ENCODE measurements at places on chromosomes 1 and 21.

DNA sequence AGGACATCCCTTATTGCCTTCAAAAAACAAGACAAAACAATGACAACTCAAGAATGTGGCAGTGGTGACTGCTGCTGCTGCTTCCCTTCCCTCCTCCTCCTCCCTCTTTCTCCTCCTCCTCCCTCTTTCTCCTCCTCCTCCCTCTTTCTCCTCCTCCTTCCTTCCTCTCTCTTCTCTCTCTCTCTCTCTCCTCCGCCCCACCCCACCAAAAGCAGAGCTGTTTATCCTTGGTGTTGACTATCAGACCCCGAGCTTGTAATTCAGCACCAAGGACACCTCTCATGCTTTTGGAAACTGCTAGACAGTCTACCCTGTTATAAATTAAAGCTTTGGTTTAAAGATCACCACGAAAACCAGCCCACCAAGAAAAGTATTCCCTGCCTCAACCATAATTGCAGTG, 72.4 kb upstream of the IFNAR2 start:
- no peak for DNase-seq

- DNase-seq, result no peak
Measured at GRCh38 chr1:7678491-7679158, 92.5 kb upstream of the VAMP3 start.

GRCh38 chr1:111213412-111213811, 13.0 kb upstream of the DENND2D start:
- no peak for DNase-seq

DNA sequence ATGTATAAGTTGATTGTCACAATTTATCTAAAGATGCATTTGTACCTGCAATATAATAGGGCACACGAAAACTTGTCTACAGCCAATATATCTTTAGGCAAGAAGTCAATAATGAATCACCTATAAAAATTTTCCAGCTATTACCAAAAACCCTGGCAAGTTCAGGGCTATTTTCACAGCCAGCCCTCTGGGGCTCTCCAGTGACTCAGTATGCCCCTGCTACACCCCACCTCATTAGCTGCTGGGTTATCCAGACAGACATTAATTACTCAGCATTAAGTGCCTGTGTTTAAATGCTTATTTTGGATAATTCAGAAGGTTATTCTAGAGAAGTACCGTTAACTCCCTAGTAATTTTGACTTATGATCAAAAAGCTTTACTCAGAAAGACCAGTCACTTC, 220.2 kb downstream of the TBX15 start:
- DNase-seq, result no peak

DNA sequence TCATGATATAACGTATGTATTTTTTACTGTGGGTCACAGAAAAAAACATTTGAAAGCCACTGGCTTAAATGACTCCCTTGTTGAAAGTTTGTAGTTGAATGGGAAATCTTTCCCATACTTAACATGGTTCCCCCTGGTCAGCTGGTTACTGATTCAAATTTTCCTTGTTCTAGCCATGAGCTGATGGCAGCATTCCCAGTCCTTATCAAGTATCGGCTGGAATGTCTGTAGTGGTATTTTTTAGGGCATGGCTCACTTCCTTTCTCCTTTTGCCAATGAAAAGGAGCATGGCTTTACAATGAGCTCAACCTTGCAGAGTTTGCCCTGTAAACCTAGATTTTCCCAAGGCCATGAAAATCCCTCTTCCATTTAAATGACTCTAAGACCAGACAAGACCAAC, 55.7 kb downstream of the GIPC2 start:
- peak; percentile 81 for DNase-seq

GRCh38 chr1:177650947-177651346, 318.9 kb downstream of the SEC16B start:
- no peak for DNase-seq

- DNase-seq, result no peak
Measured at GRCh38 chr1:20710469-20711284, 7.1 kb downstream of the KIF17 start.

DNA sequence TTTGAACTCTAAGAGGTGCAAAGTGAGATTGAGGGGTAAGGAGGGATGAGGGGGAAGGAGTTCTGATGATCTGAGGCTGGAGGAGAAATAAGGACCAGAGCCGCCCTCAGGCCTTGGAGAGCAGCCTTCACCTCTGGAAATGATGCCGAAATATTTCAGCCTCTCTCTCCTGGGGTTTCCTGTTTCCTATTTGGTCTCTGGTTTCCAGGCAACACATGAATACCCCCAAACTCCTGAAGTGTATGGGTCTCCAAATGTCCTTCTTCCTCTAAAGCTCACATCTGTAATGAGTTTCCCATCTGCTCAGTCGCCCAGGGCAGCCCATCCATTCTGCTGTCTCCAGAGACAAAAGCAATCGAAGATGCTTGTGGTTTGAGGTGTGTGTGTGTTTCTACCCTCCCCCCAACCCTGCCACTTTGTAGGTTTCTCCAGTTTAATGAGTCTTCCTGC, 52.0 kb upstream of the FAM20B start:
- DNase-seq, result no peak

DNA sequence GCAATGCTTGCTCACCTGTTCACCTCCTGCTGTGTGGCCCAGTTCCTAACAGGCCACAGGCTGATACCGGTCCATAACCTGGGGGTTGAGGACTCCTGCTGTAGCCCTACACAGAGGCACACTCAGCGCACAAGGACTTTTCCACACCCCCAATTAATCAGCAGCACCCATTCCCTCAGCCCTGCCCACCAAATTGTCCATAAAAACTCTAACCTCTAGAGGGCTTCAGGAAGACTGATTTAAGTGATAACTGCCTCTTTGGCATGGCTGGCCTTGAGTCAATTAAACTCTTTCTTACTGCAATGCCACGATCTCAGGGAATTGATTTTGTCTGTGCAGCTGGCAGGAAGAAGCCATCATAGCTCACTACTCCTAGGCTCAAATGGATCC, 71.3 kb upstream of the MUTYH start:
- peak; percentile 59 for DNase-seq

DNA sequence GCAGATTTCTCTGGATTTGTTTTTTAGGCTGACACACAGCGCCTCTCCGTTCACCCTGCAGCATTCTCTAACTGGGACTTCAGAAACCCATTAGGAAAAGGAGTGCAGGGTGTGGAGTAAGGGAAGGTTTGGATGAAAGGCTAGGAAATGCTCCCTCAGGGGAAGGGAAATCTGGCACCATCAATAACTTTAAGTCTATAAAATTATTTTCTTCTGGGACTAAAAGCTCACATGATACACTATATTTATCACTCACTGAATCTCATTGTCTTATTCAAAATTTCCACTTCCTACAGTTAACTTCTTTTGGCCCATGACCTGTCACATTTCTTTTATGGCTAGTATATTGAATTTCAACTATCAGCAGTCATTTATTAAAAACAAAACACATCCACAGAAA, 45.8 kb upstream of the HLX start:
- DNase-seq, result no peak

DNA sequence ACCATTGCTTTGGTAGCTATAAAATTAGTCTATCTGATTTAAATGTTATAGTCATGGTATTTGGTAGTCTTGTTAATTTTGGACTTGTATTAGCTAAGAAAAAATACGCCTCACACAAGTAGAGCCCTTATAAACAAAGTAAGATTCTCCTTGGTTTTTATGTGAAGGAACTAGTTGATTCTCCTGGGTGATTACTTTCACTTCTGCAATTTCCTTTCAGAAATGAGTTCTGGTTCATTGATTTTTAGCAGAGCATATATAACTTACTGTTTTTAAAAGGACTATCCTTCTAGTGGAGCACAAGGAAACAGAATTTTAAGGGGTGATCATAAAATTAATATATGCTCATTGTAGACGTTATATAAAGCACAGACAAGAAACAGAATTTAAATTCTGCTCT, 120.1 kb downstream of the BACH1 start:
- DNase-seq, result no peak

Measured in LoVo (cell line).